ENCODE measurements at places on chromosomes 12 and 14.
A peak's percentile ranks its signal among the peaks of the same experiment; 100 is the strongest.

GRCh38 chr12:64756376-64756775 is 2.8 kb downstream of the GNS start:
- DNase-seq = no peak

DNA sequence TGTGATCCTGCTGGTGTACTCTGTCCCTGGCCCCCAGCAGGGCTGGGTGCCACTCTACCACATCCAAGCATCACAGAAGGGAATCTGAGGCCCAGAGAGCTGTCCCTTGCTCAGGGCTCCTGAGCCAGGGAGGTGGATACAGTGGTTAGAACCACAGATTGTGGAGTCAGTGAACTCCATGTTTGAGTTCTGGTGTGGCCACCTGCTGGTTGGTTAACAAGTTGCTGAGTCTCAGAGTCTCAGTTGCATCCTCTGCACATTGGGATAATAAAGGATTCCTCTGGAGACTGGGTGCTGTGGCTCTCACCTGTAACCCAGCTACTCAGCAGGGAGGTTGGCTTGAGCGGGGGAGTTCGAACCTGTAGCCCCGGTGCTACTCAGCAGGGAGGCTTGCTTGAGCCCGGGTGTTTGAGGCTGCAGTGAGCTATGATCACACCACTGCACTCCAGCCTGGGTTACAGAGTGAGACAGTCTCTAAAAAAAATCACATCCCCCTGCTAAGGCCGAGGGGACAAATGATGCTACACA is 39.4 kb downstream of the MVK start:
- DNase-seq = peak; percentile 20

- peak; percentile 98 for DNase-seq
Measured at GRCh38 chr14:35336494-35337268, 44.5 kb downstream of the PSMA6 start.

GRCh38 chr12:103028881-103029639 is 71.6 kb downstream of the ASCL1 start:
- DNase-seq = no peak

- DNase-seq = no peak
Measured at GRCh38 chr12:109449845-109450532, 27.1 kb downstream of the KCTD10 start.

DNA sequence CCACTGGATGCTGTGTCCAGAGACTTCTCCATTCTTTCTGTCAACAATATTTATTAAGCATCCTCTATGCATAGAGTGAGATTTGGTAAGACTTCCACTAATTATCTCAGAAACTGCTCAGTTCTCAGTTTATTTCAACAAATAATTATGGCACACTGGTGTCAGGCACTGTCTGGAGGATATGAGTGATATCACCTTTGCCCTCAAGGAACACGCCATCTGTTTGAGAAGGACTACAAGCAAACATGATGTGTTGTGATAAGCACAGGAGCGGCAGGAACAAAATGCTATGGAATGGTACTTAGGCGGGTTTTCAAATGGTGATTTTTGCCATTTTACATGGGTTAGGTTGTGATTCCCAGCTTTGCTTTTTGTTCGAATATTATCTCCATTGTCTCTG is 229.2 kb downstream of the DPF3 start:
- no peak for DNase-seq

- DNase-seq = peak; percentile 67
Measured at GRCh38 chr12:13661005-13661887, 320.2 kb downstream of the GRIN2B start.

DNA sequence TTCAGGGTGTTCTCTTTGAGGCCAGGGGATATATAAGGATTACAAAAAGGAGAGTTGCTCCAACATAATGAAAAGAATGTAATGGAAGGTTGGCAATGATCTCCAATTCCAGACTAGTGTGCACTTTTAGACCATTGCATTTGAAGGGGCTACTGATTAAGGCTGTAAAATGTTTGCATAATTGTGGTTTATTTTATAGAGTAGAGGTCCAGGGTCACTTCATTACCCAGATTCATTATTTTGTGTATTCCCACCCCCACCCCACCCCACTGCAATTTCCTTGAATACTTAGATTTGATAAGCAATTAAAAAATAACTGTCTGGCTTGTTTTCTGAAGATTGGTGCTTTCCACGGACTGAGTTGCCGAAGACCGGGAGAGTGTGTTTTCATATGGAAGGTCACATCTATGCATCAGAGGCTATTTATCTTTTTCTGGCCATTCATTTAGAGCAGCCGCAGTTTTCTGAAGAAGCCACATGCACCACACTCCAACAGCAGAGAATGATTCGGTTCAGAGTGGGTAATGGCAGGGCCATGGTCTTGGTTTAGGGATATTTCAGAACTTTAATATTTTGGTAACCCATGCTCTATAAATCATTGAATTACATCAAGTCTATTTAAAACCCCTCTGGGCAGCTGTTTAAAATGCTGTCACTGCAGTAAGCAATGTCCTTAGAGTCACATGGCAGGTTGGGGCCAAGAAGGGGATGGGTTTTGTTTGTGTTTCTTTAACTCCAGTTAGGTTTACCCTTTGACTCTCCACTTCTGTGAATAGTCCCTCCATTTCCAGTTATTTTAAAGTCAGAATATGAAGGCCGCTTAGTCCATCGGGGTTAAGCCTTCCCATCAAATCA is 94.6 kb downstream of the TMEM30B start:
- DNase-seq = no peak

- peak; percentile 77 for DNase-seq
Measured at GRCh38 chr14:73180385-73180805, 44.1 kb downstream of the PSEN1 start.

DNA sequence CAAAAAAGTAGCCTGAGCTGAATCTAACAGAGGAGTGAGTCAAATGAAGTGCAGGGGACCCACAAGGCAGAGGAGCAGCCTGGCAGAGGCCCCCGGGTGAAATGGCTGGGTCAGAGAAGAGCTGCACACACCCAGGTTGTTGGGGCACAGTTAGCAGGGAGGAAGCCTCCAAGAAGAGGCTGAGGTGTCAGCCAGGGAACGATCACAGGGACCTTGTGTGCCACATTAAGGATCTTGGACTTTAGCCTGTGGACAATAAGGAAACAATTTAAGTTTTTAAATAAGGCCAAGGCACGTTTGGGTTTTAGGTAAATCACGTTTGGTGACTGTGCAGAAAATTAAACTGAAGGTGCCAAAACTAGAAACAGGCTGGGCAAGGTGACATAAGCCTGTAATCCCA is 35.1 kb downstream of the OR10P1 start:
- DNase-seq = no peak

GRCh38 chr12:57770734-57771133 is 1.2 kb downstream of the METTL1 start:
- no peak for DNase-seq
